GM12864 (cell line): ENCODE measurements at places on chromosomes 12 and 14.

DNA sequence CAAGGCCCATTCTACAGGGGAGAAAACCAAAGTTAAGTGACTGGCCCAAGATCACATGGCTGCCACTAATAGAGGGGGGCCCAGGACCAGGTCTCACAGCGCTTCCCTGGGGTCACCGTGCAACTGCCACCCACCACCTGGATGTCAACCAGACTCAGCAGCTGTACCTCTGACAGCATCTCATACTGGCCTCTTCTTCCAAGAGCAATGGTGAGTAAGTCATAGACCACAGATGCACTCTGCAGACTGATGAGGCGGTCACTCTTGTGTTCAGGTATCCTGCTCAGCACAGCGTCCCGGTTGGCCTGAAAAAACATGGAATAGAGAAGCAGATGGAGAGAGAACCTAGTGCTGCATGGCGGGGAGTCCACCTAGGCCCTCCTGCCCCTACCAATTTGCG lies 139.9 kb downstream of the TTC7B start:
- no peak for DNase-seq

GRCh38 chr12:31780096-31780495 lies 51.3 kb upstream of the AMN1 start:
- no peak for DNase-seq

DNA sequence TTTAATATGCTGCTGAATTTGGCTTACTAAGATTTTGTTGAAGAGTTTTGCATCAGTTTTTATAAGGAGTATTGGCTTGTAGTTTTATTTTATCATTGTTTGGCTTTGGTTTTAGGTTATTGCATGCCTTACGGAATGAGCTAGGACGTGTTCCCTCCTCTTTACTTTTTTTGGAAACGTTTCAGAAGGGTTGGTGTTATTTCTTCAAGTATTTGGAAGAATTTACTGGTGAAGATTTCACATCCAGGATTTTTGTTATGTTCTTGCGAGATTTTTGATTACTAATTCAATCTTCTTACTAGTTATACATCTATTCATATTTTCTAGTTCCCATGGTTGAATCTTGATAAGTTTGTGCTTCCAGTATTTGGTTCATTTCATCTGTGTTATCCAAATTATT lies 823.2 kb downstream of the SLC6A15 start:
- no peak for DNase-seq

DNA sequence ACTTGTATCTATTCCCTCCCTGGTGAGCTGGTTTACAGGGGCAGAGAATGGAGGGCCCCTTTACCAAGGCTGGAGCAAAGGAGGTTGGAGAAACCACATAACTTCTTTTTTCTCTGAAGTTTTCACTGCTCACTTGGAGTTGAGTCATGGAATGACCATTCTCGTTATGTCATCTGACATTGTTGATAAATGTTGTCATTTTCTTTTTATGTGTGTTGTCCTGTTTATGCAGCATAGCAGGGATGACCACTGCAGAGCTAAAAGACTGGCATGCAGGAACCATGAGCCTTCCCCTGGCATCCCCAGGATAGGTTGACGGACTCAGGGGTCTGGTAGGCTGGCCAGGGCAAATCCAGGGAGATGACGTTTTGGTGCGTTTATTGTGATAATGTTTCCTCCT lies 256.8 kb upstream of the DDHD1 start:
- no peak for DNase-seq

DNA sequence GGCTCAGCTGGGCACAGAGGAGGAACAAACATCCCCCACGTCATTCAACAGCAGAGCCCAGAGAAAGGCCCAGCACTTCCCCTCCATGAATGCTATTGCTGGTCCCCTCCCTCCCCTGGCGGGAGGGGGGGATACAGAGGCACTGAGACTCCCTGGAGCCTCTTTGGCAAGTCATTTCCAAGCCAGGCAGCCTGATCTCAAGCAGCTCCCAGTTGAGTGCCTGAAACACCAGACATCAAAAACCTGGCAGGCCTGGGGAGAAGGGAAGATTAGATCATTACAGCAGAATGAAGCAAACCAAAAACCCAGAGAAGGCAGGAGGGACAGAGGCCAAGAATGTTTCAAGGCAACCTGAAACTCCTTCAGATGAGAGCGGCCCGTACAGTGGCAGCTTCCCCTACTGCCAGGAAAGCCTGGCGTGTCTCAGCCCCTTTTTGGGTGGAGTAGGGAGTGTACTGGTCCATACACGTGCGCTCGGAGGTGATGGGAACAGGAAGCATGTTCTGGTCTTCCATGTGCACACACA lies 92.1 kb downstream of the LRRC74A start:
- no peak for DNase-seq

- no peak for DNase-seq
Measured at GRCh38 chr12:19846574-19846973, 407.3 kb downstream of the AEBP2 start.

DNA sequence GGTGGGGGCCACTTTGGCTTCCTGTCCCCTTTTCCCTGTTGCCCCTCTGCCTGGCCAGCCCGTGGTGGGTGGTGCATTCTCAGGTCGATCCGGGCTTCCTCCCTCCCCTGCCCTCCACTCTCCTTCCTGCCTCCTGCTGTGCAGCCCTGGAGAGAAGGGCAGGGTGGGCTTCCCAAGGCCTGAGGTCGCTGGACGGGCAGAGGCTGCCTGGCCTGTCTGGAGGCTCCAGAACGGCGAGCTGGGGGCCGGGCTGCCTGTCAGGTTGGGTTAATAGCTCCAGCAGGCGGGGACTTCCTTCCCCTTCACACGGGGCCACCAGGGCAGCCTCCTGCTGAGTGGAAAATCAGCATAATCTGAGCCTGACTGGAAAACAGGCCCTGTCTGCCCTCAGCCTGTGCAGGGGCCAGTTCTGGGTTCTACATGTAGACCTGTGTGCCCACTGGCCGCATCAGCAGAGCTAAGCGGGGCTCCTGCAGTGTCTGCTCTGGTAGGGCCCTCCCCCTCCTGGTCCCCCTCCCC lies 11.3 kb downstream of the KIF26A start:
- DNase-seq: no peak

DNA sequence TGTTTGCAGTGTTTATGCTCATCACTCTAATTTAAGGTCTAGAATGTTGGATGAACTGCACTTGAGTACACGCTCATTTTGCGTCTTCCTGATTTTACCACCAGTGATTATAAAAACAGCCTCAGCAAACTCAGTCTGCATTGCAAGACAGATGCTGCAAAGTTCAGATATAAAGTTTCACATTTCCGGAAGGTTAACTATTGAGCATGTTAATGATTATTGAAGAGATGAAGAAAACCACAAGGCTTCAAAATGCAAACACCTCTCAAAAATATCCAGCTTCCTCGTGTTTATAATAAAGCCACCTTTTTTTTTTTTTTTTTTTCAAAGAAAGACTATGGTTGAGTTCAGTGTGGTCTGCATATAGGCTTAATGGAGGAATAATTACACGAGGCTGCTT lies 92.1 kb upstream of the BMP4 start:
- no peak for DNase-seq

DNA sequence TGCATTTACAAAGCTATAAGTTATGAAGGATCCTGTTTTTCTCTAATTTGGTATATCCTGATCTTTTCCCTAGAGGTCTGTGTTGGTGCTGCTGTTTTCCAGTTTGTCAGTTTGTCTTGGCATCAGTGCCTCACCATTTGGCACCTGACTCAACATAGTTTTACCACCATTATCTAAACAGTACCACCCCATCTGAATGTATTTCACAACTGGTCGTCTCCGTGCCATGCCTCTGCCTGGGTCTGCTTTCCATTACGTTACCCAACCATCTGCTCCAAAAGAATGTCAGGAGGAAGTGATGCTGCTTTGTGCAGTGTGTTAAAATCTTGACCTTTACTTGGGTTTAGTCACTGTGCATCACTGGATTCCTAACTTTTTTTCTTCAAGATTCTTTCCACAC lies 129.3 kb upstream of the RASSF8 start:
- DNase-seq: no peak

DNA sequence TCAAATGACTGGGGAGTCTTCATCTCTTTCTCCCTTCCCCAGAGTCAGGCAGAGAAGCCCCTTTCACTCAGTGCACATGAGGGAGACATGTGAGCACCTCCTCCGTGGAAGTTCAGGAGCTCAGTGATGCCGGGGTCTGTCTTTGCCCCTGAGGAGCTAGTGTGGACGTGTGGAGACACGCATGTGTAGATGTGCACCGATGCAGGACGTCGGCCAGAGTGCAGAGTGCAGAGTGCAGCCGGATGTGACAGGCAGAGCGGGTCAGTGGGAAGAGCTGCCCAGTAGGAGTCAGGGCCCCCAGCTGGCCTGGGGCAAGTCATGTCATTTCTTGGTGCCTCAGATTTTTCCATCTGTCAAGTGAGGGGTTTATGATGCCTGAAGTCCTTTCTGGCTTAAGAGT lies 20.7 kb downstream of the TSPAN9 start:
- DNase-seq: no peak

- DNase-seq: no peak
Measured at GRCh38 chr12:127642208-127642607, 624.8 kb upstream of the TMEM132C start.

- DNase-seq: no peak
Measured at GRCh38 chr12:30106204-30106965, 322.6 kb upstream of the TMTC1 start.

DNA sequence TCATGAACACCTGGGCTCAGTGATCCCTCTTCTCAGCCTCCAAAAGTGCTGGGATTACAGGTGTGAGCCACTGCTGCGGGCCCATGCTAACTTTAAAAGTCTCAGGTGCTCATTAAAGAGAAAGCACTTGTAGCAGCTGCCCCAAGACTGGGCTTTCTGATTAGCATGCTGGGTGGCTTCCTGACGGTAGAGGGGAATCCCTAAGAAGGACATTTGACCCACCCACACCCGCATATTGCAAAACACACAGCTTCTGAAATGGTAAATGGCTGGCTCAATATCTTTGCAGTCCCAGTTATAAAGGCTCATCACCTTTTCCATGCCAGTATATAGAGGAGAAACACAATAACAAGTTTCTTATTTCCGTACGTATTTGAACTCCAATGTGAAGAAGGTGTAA lies 19.3 kb upstream of the BICD1 start:
- no peak for DNase-seq

GRCh38 chr12:32179011-32179395 lies 72.4 kb downstream of the BICD1 start:
- DNase-seq: no peak

- no peak for DNase-seq
Measured at GRCh38 chr12:78880078-78880477, 15.5 kb downstream of the SYT1 start.

DNA sequence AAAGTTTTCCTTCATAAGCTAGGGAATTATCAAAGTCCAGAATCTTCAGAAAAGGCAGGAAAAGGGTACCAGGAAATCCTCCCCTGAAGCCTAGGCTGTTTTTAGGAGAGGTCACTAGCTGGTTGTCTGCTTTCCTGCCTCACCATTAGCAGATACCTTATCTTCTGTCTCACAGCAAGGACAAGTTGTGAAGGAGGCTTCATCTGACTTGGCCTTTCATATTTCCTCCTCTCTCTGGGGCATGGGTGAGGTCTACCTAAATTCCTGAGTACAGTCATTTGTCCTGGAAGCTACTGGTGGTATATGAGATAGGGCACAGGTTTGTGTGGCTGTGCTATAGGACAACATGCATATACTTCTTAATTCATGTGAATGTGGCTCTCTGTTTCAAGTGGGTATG lies 2.3 kb downstream of the FOXJ2 start:
- DNase-seq: no peak

- no peak for DNase-seq
Measured at GRCh38 chr14:59739794-59740193, 130.8 kb downstream of the RTN1 start.

DNA sequence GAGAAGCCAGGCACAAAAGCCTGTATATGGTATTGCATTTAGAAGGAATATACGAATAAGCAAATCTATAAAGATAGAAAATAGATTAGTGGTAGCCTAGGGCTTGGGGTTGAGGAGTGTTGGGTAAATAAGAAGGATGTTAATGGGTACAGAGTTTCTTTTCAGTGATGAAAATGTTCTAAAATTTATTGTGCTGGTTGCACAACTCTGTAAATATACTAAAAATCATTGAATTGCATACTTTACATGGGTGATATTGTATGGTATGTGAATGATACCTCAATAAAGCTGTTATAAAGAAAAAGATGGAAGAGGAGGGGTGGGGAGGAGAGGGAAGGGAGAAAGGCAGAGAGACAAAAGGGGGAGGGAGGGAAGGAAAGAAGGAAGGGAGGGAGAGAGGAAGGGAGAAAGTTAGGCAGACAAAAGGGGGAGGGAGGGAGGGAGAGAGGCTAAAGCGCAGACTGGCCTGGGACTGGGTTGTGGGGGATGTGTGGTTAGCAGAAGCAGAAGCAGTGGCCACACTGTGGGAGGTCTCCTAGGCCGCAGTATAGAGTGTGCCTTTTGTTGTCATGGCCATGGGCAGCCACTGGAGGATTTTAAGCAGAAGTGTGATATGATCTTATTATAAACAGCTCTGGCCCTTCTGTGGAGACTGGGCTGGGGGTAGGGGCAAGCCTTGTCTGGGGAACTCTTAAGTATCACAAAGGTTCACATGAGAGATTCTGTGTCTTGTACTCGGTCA lies 73.6 kb upstream of the ELK3 start:
- no peak for DNase-seq

GRCh38 chr14:35333797-35334743 lies 41.9 kb downstream of the PSMA6 start:
- no peak for DNase-seq

DNA sequence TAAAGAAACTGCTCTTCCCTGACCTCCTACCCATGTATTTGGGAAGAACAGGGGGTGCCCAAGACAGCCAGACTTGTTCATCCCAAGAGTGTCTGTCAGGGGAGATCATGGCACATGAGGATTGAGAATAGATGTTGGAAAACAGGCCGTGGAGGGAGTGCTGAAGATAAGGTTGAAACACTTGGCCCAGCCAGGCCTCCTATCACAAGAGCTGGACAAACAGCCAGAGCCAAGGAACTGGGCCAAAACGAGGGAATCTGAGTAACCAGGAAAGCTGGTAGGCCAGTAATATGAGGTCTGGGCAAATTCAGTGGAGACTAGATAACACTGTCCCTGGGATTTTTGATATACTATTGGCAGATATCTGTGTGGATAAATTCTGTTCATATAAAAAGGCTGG lies 161.7 kb downstream of the TMX1 start:
- no peak for DNase-seq

DNA sequence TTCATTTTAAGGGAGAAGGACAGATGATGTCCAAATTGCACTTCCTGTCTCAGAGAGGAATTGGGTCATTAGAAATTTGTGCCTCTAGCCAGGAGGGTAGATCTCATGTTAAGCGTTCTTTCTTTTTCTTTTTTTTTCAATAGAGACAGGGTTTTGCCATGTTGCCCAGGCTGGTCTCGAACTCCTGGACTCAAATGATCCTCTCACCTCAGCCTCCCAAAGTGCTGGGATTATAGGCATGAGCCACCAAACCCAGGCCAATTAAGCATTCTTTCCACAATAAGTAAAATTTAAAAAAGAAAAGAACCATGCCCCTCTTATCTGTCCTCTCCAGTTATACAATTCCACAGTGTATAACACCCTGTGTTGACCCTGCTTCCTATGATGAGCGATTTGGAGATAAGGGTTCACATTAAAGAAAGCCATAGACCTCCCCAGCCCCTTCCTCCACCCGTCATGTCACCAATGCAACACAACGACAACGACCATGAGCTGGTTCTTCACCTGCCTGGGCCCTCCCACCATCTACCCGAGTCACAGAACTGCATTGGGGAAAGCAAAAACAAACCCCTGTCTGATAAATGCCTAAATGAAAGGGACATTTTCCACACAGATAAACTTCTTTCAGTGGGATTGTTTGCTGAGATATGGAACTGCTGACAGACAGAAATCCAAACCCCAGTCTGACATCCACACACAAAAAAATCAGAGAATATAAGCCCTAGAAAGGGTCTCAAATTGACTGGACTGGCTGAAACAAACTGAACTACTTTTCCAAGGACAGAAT lies 37.3 kb downstream of the SSH1 start:
- no peak for DNase-seq
